Stimulated activated CD8-positive, alpha-beta memory T cell treated with anti-CD3 and anti-CD28 coated beads, Interleukin-4, amount 100 ng/mL, for 4 hours (primary cell): ENCODE measurements at places on chromosomes 4 and X.

- no peak for DNase-seq
These were observed 34.6 kb upstream of the NMU start for GRCh38 chr4:55670695-55671094.

DNA sequence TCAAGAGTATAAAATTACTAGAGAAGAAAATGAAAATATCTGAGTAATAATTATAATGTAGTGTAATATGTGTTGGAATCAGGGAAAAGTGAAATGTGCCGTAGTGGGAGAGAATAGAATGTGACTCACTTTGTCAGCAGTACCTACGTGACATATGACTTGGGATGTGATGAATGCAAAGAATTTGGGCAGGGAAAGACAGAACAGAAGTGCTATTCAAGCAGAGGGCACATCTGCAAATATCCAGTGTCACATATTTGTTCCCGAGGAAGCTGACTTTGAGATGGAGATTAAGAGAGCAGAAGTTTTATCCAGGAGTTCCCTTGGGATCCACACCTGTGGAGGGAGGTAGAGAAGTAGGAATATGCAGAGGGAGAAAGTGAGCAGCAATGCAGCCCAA is 69.3 kb upstream of the HS3ST1 start:
- no peak for DNase-seq

DNA sequence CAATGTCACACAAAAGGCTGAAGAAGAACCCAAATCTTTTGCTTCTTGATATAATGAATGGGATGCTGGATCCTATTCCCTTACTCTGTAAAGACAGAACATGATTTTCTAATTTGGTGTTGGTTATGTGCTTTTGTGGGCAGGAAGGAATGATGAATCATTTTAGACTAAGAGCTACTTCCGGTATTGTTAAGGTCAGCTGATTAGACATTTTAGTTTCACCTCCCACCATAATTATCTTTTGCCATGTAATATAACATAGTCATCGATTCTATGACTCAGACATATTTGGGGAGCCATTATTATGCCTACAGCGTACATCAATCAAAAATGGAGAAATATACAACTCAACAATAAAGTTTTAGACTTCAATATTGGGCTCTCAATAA is 265.3 kb downstream of the ZNF674 start:
- DNase-seq: no peak

- no peak for DNase-seq
These were observed 293.4 kb upstream of the TENM3 start for GRCh38 chr4:181949704-181950312.

DNA sequence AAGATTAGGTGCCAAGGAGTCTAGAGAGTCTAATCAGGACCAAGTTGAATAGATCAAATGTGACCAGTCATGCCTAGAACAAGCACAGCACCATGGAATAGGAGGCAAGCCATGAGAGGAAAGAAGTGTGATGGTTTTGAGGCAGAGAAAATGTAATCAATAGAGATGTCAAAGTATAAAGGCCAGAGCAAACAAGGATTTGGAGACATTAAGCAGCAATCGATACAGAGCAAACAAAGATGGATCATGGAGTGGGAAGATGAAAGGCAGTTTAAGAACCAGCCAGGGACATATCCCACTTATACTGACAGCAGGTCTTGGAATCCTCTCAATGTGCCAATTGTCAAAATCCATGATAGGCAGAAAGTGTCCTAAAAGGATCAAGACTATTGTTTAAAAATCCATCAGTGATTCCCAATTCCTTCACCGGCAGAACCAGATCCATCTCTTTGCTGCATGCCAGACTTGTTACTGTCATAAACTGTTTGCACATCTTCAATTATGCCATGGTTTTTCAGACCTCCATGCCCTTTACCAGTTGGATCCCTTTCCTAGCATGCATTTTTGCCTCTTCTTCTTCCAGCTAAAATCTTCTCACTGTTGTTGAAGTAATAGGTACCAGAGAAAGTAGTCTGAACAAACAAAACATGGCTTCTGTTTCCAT is 520.7 kb upstream of the ARX start:
- DNase-seq: no peak

GRCh38 chr4:155383541-155383940 is 6.8 kb upstream of the MAP9 start:
- DNase-seq: no peak

DNA sequence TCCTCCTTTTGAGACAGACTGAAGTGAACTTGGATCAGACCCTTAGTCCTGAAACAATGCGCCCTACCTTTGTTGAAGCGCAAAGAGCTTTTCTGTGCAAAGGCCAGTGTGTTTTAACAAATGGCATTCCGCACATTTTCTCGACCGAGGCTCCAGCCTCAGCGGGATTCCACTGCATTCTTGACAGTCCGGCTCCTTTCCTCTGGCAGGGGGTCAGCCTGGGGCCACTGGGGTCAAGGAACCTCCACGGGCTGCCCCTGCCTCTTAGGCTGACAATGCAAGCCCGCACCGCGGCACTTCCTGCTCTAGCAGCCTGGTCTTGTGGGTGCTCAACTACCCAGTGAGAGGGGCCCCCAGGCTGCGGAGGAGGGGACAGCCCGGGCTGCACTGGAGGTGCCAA is 47.2 kb upstream of the TFDP3 start:
- no peak for DNase-seq

DNA sequence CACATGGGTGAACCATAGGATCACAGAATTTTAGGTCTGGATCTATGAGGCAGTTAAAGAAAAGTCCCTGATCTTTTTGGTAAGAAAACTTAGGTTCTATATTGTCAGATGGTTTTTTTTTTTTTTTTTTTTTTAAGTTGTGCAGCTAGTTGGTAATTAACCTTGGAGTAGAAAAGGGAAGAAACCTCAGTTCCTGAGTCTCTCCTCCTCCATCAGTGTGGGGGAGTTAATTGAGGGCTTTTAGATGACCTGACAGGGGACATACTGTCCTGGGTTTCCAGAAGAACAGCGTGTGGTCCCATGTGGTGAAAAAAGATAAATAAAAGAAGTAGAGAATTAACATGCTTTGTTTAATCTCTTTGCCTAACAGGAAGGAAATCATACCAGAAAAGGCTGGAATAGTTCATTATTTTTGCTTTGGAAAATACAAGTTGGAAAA is 123.7 kb downstream of the ARHGAP10 start:
- DNase-seq: no peak

DNA sequence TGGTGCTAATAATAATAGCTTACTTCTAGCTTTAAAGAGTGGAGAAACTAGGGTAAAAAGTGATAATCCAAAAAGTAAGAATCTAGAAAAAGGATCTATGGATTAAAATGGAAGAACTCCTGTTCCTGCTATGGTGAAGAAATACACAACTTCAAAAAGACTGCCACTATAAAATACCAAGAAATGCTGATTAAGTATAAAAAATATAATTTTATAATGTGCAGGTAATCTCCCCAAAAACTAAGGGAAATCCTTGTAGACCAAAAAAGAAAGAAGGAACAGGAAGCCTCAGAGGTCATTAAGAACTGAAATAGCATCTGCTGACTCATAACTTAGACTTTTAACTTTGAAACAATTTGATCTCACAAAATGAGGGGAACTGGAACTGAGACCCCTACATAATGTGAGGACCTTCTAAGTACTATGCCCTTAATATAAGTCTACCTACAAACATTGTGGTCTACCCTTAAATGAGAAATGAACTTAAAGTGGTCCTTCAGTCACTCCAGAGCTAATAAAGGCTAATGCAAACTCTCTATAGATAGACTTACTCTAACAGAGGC is 50.6 kb upstream of the SRPX start:
- DNase-seq: no peak

GRCh38 chr4:127936974-127937373 is 28.0 kb downstream of the MFSD8 start:
- no peak for DNase-seq

- DNase-seq: no peak
These were observed 11.0 kb upstream of the DUSP9 start for GRCh38 chrX:153635788-153636668.

GRCh38 chrX:110805303-110805702 is 9.7 kb upstream of the CHRDL1 start:
- no peak for DNase-seq

DNA sequence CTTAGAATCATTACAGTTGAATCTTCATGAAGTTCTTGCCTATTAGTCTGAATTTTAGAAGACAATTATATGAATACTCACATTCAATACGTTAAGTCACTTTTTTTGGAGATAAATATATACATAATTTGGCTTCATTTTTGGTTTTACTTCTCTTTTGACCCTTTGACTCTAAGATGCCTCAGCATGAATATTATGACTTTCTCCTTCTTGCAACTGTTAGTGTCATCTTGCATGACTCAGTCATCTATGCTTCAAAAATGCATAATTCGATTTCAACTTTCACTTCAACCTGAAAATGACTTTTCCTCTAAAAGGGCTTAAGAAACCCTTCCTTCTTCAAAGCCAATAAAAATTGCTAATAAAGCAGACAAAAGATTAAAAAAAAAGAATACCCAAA is 1427.5 kb downstream of the ADGRL3 start:
- DNase-seq: no peak

GRCh38 chr4:93384241-93384640 is 444.3 kb upstream of the ATOH1 start:
- DNase-seq: no peak

- DNase-seq: no peak
These were observed 276.6 kb downstream of the DHRSX start for GRCh38 chrX:2224161-2224560.

- no peak for DNase-seq
These were observed 73.6 kb upstream of the TBC1D9 start for GRCh38 chr4:140829825-140830224.

DNA sequence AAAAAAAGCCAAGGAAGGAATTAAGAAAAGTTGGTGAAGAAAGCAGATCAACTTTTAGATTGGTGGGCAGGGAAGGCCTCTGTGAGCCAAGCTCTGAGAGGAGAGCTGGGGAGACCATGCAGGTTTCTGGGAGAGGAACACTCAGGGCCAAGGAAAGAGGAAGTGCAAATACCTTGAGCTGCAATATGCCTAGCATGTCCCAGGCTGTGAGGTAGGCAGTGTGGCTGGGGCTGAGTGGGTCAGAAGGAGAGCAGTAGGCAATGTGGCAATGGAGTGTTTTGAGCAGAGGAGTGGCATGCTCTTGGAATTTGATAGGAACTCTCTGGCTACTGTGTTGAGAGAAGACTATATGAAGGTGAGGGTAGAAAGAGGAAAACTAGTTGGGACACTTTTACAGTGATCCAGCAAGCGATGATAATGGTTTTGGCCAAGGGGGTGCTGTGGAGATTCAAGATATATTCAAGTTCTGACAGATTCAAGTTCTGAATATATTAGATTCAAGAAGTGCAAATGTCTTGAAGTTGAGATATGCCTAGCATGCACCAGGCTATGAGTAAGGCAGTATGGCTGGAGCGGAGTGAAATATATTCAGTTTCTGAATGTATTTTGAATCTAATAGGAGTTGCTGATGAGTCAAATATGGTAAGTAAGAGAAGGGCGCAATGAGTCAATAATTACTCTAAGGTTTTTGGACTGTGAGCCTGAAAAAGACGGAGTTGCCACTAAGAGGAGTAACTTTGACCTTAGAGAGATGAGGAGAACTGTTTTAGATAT is 172.5 kb downstream of the CAMK2D start:
- no peak for DNase-seq

DNA sequence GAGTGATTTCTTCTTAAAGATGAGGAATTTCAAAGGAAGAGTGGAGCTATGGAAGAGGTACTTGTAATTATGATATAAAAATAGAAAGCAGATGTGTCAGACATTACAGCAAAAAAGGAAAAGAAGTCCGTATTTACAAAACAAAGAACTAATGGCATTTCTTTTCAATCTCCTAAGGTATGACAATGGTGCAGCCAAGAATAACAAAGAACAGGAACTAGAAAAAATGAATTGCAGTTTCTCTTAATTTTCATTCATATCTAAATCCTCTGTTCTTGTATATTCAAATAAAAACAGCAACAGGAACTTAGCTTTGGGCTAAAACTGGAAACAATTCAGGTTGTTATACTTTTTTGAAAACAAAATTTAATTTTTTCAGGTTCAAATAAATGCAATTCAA is 105.1 kb downstream of the SPRY1 start:
- no peak for DNase-seq

DNA sequence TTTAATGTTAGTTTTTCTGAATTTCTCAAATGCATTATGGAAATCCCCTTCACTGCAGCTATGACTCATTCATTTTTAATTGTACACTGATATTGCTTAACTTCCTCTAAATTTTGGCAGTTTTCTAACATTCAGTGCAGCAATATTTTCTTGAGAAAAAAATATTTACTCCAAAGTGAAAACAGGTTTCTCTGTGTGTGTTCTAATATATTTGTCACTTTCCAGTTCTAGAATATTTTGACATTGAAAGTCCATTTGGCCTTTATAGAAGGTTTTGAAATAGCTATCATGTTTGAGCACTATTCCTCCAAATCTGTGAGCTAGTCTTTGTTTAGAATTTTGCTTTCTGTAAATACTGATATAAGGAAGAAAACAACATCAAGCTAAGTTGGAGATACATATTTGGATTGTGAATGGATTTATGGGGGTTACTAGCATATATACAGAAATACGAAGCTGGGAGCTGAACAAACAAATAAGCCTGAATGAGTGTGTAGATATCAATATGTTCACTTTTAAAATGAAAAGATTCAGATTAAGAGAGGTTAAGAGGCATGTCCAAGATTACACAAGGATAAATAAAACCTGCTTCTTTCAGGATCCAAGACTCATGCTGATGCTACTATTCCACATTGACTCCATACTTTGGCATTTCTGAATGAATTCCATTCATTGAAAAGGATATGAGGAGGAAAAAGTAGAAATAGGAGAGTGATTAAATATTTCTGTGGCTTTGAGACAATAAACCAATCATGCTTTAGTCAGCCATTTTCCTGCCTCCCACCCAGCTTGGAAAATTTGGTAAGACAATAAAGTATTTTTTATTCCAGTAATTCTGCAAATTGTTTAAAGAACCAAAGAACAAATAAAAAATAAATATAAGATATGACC is 57.3 kb upstream of the SLIT2 start:
- DNase-seq: no peak

DNA sequence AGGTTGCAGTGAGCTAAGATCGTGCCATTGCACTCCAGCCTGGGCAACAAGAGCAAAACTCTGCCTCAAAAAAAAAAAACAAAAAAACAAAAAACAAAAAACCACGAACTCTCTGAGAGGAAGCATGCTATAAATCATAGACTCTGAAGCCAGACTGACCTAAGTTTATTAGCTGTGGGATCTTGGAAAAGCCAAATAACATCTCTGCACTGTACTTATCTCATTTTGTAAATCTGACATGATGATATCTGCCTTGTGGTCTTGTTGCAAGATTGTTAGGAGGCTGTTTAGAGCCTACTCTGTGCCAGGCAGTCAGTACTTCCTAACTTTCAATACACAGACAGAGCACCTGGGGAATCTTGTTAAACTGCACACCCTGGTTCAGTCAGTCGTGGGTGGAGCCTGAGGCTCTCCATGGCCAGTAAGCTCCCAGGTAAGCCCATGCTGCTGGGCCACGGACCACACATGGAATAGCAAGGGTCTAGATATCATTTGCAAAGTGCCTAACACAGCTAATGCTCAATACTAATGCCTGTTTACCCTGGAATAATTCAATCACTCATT is 107.6 kb upstream of the SMIM10 start:
- DNase-seq: no peak

- DNase-seq: no peak
These were observed 45.6 kb downstream of the NSG1 start for GRCh38 chr4:4432341-4433125.
